ENCODE measurements at places on chromosomes 12 and 14.

DNA sequence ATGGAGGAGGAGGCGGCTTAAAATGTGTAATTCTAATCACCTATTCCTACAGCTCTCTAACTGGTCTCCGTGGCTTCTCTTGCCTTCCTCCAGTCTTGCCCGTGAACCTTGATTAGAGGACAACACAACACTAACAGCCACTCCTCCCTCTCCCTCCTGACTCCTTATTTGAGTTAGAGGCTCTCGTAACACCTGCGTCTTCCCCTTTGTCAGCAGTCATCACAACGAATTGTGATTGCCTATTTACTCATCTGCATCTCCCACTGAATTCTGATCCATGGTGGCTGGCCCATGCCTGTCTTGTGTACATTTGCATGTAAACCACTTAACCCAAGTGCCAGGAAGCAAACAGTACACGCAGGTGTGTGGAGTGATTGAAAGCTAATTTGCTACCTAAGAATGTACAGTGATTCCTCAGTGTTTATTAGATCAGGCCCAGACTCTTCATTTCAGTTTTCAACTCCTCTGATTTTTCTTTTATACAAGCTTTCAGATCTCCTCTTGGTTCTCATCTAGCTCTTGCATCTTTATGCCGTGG is 154.5 kb downstream of the MON2 start:
- no peak for DNase-seq

DNA sequence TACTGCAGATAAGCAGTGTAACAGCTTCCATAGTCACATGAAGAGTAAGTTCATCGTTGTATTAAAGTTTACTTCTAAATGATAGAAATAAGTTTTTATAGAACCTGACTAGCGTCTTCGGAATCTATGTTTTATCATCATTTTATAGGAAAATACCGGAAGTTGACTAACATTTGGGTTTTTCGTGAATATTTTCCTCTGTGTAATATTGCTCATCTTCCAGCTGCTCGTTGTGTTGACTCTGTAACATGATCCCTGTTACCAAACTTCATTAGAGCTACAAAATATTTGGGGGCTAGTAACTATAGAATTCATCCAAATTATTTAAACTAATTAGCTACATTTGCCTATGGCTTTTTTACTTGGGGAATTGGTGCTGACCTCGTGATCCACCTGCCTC is 37.2 kb downstream of the DDX51 start:
- no peak for DNase-seq

DNA sequence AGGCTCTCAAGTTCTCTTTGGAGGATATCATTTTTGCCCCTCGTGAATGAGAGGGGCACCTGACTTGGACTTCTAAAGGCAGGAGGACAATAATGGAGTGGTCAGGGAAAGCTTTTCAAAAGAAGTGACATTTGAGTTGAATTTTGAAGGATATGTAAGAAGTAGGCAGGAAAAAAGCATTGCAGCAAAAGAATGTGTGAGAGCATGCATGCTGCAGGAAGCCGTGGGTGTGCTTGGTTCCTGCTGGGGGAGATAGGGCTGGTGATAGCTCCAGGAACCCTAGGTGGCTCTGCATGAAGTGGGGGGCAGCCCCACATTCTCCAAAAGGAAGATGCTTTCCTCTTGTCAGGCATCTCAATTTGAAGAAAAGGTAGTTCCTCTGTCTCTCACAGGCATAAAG is 23.1 kb downstream of the ACVR1B start:
- no peak for DNase-seq

- DNase-seq: no peak
Observed at GRCh38 chr14:102442241-102443211, 67.0 kb downstream of the ANKRD9 start.

DNA sequence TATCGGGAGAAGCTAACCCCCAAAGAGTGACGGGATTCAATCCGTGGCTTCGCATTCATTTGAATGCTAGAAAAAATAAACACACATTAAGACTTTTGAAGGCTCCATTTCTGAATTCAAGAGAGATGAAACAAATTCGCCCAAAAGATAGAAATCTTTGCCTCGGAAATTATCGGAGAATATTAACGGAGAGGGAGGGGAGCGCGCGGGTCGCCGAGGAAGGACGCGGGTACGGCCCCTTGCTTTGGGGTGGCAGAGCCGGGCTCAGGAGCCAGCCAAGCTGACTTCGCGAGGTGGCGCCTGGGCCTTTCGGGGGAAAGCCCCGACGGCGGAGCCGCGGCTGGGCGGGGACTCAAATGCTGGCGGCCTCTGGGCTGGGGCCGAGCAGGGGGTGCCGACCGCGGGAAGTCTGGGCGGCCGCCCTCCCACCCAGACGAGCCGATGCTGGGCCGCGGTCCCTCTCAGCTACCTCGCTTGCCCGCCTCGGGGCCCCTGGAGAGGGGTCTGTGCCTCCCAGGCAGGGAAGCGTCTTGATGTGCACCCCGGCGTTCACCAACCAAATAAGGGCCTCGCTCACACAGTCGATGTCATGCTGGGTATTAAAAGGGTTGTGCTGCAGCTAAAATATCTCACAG is 14.7 kb downstream of the NKX2-1 start:
- no peak for DNase-seq

DNA sequence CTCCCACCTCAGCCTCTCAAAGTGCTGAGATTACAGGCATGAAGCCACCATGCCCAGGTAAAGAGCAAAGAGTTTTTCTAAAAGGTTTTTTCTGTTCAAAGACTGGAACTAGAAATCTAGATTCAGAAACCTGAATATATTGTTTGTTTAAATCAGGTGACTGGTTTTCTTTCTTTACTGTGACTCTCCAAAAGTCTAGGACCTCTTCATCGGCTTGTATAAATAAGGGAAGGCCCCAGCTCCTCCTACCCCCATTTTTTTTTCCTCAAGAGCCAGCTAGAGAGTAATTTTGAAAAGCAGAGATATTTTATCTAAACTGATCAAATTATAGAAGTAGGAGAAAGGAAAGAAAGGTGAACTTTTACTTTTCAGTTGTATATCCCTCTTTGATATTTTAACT is 48.0 kb downstream of the TMEM116 start:
- DNase-seq: no peak

GRCh38 chr12:109291521-109292341 is 17.4 kb downstream of the FOXN4 start:
- peak; percentile 17 for DNase-seq

DNA sequence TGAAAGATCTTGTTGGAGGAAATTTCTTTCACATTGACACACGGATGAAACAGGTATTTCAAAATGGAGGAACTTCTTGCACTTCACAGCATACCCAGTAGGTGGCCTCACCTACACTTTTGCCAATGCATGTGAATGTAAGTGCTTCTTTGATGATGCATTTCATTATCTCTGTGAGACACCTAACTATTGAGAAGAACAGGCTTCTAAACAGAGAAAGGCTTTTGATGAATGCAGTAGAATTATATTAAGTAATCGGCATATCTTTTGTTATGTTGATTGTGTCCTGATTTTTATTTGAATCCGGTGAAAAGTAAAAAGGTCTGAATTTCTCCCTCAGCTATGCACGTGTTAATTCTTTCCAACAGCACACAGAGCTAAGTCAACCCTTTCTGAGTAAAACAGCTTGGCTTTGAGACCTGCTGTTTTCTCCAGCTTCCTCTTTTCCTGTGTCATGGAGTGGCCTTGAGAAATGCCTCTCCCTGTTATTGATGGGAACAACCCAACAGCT is 399.0 kb downstream of the NAV3 start:
- DNase-seq: peak; percentile 55

GRCh38 chr12:58639318-58639934 is 280.9 kb downstream of the LRIG3 start:
- peak; percentile 3 for DNase-seq

DNA sequence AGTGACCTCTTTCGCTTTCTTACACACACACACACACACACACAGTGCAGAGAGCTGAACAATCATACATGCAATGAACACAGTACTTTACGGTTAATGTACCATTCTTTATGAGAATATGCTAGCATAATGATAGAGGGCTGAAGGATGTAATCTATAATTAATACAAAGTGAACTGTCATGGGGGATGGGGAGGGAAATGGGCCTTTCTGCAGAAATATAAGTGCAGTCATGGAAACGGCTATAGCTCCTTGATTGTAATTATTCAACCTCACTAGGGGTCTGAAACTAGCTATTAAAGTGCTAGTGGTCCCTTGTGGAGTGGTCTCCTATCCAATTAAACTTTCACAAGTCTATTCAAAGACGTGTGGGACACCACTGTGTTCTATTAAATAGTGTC is 443.2 kb upstream of the FOXG1 start:
- DNase-seq: no peak

GRCh38 chr14:89409961-89410360 is 7.1 kb downstream of the FOXN3 start:
- DNase-seq: no peak

GRCh38 chr14:95468448-95469133 is 47.9 kb downstream of the SYNE3 start:
- DNase-seq: no peak

DNA sequence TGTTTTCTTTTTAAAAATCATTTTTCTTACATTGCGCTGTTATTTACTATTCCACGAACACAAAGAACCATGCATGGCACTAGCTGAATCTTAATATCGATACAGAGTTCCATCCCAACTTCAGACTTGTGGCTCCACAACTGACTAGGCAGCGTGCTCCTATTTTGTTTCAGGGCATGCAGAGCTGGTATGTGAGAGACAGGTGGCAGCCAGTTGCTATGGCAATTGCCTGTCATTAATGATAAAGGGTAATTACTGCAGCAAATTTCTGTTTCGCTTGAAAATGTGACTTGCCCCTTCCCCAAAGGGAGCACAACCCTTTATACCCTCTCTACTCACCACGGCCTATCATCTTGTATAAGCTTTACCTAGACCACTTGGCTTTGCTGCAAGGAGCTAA is 113.1 kb upstream of the G2E3 start:
- DNase-seq: no peak

DNA sequence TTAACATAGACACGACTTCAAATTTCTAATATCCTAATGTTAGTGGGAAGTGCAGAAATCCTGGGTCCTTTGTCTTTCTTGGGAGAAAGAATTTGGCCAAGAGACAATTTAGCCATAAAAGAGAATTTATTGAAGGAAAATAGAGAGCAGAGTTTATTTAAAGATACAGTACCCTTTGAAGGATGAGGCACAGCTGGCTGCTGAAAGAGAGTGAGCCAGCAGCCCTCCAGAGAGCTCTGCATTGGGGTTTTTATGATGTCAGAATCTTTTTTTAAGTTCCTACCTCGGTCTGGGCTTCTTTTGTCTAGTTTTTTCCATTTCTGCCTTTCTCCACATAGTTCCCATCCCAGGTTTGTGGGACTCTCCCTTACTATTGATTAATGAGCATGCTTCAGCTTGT is 37.5 kb downstream of the CCER1 start:
- no peak for DNase-seq

- DNase-seq: no peak
Observed at GRCh38 chr14:86013641-86014040, 483.7 kb downstream of the FLRT2 start.

DNA sequence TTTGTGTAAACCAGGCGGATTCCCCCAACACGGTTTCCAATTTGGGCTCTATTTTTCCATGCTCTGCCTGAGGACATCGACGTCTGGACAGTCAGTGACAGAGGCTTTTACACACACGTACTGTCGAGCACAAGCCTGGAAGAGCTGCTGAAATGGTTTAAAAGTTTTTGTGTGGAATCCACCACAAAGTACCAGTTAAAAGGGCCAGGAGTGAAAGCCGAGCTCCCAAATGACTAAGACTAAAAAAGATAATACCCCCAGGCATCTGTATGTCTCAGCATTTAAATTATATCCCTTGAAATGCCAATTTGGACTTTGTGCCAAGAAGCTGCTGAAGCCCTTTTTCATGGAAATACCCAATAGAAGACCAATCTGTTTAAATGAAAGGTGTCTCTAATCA is 173.2 kb downstream of the EGLN3 start:
- no peak for DNase-seq

DNA sequence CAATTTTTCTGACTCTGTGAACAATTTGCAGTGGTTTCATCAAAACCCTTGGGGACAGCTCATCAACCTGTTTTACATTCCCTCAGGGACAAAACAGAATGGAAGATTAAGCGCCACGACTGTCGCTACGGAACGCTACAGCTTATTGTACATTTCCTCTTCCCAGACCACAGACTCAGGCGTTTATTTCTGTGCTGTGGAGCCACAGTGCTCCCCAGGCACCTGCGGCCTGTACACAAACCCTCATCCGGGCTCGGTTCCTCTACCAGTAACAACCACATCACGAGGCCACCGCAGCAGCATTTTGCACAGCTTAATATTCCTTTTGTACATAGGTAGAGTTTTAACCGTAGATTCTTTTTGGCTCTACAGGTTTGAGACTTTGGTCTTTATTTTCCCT is 397.4 kb upstream of the OR4E1 start:
- peak; percentile 75 for DNase-seq

- no peak for DNase-seq
Observed at GRCh38 chr12:116545144-116545543, 14.0 kb upstream of the MAP1LC3B2 start.

DNA sequence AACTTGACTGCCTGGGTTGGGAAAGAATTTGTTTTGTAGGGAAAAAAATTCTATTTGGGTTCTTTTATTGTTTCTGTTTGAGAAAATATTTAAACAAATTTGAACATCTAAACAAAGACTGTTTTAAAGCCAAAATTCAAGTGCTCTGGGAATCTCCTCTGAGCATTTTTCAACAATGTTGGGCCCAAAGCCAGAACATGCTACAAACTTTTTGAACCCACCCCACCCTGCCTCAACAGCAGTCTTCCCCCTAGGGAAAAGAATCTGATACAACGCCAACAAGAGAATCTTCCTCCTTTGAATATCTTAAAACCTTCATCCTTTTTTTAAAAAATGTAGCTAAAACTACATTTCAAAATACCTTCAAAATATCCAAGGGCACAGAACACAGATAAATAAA is 20.4 kb upstream of the NID2 start:
- DNase-seq: no peak

DNA sequence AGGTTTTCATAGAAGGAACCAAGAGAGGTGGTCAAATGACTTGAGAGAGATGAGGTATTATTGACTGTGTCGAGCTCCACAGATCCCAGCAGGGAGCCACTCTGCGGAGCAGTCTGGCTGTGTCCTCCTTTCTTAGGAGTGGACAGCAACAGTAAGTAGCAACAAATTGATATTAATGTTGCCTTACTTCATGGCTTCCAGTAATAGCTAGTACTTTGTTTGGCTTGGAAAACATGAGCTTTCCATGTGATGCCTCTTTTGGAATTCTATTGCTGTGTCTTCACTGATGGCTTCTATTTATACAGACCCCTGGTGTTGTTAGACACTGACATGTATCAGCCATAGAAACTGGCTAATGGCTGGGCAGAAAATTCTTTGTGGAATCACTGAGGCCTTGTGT is 531.2 kb upstream of the CCDC196 start:
- DNase-seq: no peak

Measured in hematopoietic multipotent progenitor cell treated with erythropoietin and hydrocortisone succinate and interleukin-3 and kit ligand, for 6 days (in vitro differentiated cells).